ENCODE measurements at places on chromosomes 5 and 9. TPM values are rescaled to one million over a fixed set of nuclear protein-coding genes. Genes with fewer than 3 reads are reported as not detected.

- DNase-seq = no peak
These were observed 5.2 kb upstream of the TCERG1 start for GRCh38 chr5:146441896-146442295.

DNA sequence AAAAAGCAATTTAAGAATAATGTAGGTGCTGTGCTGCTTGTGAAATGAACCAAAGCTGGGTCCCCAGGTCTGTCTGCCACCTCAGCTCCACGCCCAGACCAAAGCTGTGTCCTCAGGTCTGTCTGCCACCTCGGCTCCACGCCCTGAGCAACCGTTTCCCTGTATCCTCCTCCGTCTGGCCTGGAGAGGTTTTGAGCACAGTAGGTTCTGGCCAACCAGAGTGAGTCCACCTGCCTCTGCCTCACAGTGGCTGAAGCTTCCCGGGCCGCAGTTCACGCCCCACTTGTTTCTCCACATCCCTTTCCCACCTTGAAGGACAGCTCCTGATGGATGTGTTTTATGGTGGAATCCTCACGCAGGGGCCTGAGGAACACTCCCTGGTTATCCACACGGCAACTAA lies 120.5 kb downstream of the ADAMTS2 start:
- DNase-seq = peak; percentile 40

- DNase-seq = peak; percentile 86
These were observed at the start of gene ANKRD34B for GRCh38 chr5:80569961-80570786. ANKRD34B (minus strand) TSS chr5:80570280; CDS start chr5:80560019, 10,261 bp downstream.

DNA sequence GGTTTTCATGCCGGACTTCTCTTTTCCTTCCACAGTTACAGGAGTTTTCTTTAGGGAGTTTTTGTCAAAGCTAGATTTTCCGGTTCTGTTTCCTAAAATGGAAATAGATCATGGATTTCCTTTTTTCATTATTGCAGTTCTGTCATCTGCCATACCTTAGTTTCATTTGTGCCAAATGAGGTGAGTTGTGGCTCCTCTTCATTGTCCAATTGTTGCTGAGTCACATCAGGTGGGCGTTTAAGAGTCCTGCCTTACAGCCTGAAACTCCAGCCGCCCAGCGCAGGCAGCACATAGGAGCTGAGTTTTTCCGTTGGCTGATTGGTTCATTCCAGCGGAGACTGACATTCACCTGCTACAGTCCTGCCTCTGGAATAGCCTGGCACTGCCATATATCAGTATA lies 14.1 kb downstream of the SLC25A25 start:
- DNase-seq = no peak

DNA sequence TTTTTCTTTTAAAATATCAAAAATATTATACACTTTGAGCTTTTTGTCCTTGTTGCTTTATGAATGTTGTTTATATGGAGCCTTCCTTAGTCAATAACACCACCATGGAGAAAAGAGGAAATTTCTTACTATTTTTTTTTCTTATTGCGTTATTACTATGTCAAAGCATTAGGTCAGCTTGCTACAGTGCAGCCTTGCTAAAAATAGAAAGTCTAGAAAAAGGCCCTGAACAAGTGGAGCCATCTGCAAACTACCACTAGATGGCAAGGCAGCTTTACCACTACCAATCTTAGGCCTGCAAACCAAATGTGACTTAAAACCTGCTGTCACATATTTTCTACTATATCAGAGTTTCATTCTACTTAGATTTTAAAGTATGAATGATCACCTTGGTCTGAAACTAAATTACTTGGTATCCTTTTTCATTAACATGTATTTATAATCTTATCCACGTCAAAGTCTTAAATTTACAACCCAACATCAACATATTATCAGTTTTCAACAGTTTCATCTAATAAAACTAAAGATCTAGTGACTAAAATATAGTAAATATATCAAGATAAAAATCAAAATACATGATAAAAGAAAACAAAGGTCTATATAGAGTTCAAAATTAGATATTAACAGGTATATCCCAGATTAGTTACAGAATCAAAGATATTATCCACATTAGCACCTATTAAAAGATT lies 113.1 kb upstream of the ACOT12 start:
- no peak for DNase-seq

- DNase-seq = no peak
These were observed 241.9 kb upstream of the MVB12B start for GRCh38 chr9:126084696-126085095.

DNA sequence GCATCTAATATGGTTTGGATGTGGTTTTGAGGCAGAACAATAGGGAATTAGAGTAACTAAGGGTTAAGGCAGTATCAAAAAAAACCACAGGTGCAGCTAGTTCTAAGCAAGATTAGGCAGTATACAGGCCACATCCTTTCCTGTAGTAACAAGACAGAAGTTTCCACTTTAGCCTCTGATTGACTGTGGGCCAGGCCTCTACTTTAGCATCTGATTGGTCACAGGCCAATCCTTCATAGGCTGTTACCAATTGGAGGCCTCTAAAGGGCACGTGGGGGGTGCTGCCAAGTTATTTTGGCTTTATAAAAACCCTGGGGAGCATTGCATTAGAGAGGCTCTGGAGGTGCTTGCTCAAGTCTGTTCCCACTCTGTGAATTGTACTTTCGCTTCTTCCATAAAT lies 144.1 kb upstream of the ST8SIA4 start:
- DNase-seq = no peak

DNA sequence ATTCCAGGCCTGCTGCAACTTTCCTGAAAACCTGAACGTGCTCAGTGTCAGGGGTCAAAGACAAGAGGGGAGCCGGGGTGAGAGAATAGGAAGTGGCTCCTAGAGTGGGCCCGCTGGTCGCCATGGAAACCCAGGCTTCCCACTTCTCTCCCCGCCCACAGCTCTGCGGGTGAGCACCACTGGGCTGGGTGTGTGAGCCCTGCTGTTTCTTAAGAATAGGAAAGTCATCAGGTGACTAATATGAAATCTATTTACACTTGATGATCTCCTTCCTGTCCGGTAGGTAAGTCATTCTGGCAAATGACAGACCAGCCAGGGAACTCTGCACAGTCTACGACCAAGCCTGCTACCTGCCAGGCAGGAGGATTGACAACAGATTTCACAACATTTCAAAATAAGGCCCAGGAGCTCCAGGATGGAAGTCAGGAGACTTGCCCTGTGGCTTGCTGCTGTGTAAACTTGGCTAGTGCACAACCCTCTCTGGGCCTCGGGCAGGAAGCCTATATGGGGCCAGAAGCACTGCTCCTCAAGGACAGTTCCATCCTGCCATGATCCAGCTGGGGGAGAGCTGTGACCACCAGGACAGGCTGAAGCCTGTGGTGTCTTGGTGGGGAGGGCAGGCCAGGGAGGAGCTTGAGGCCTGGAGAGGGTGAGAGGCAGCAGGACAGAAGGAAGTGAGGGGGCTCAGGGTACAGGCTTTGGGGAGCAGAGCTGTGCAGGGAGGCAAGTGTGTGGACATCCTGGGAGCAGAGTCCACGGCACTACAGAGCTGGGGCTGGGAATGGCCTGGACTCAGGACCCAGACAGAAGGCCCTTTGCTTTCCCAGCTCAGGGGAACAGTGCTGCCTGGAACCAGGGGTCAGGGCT lies 60.6 kb downstream of the SHB start:
- DNase-seq = no peak

DNA sequence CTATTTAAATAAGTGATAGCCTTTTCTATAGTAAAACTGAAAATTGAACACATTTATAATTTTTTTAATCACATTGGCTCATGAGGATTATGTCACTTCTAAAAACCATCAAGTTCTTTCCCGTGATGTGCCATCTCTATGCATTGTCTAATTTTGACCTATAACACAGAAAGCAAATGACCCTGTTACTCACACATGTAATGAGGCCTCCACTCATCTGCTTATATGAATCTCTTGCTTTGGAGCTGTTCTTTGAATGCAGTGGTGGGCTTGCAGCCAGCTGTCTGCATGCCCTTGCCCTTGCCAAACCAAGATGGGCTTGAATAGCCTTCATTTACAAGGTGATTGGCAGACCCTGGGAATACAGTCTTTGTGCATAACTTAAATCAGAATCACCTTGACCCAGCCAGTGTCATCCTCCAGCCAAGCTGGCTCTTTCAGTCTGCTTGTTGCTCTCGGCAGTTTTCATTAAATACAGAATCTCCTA lies 163.2 kb downstream of the TRIO start:
- no peak for DNase-seq

DNA sequence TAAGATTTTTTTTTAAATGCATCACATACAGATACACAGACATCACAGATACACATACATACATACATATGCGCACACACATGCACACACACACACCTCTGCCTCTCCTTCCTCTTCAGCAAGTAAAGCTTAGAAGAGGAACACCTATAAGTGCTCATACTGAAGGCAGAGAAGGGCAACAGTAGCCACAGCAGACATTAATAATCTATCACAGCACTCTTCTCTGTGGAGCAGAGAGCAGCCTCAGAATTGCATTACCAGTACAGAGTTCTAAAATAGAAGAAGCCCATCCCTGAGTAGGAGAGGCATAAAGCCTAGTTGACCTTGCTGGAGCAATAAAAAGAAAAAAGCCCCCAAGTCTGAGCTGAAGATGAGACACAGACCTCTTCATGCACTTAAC lies 110.6 kb downstream of the MLLT3 start:
- DNase-seq = no peak

GRCh38 chr9:34459941-34460340 lies 1.3 kb downstream of the DNAI1 start:
- DNase-seq = no peak

GRCh38 chr9:19473605-19474004 lies 64.8 kb downstream of the ACER2 start:
- DNase-seq = no peak

GRCh38 chr5:169521366-169521983 lies 62.1 kb upstream of the SPDL1 start:
- DNase-seq = no peak

- DNase-seq = peak; percentile 33
These were observed 14.0 kb downstream of the OLFML2A start for GRCh38 chr9:124790801-124791505.

- DNase-seq = no peak
These were observed 38.0 kb upstream of the TCERG1 start for GRCh38 chr5:146409054-146409671.

DNA sequence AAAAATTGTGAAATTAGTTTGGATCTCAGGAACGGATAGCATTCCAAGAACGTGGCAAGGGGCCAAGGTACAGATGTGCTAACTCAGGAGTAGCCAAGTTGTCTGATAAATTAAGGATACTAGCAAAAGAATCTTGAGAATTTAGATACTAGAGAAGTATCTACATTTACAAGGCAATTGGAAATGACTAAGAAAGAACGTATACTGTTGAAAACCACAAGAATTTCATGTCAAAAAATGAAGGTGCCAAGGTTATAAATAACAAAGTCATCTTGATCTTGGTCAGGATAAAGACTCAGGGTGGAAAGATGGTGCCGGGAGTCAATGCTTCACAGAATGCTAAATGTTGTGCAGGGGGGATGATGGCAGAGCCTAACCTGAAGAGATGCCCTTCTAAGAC lies 19.2 kb downstream of the CAPSL start:
- DNase-seq = no peak

CORO2A gene
- 5.6 TPM for total RNA-seq

NEUROG1 gene
- not detected for total RNA-seq

DAPK1 gene
- 110 TPM for total RNA-seq

CA9 gene
- total RNA-seq = not detected

MEIKIN gene
- not detected for total RNA-seq

All from spleen (tissue), 13 donors.